ENCODE measurements at places on chromosomes 2 and 18.
A peak's percentile ranks its signal among the peaks of the same experiment; 100 is the strongest.

DNA sequence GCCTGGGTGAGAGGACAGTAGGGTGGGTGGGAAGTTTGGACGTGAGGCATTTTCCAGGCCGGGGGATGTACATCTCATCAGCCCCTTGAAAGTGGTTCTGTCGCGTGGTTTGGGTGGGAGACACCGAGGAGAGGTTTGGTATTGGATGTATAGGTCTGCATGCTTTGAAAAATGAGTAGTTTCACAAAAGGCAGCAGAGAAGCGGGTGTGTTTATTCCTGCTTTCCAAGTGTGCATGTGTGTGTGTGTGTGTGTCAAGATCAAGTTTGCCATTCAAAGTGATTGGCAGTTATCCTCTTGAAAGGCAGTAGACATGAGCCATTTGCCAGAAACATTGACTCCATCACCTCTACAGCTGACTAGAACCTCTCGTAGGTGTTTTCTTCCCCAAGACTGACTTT lies 423.1 kb upstream of the POU3F3 start:
- no peak for DNase-seq

DNA sequence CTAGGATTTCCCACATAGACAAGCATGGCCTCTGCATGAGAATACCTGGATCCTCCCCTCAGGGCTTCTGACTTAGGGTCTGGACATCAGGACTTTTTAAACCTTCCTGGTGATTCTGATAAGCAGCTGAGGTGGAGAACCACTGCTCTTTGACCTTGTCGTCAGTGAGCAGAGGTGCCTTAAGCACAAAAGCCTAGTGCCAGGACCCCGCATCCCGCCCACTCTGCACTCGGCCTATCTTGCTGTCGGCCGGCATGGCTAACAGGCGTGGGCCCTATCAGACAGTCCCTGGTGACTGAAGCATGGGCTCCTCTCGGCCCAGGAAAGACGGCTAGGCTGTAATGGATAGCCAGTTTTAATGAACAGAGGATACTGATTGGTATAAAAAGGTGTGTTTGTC lies 6.2 kb downstream of the ANKRD23 start:
- DNase-seq, result no peak

GRCh38 chr2:179842498-179843153 lies 18.8 kb downstream of the ZNF385B start:
- no peak for DNase-seq

- DNase-seq, result peak; percentile 27
These were observed 80.9 kb downstream of the NABP1 start for GRCh38 chr2:191758518-191759507.

- DNase-seq, result no peak
These were observed 89.0 kb downstream of the UGGT1 start for GRCh38 chr2:128180031-128180430.

GRCh38 chr2:86788881-86789686 lies 1.6 kb downstream of the CD8A start:
- DNase-seq, result no peak

DNA sequence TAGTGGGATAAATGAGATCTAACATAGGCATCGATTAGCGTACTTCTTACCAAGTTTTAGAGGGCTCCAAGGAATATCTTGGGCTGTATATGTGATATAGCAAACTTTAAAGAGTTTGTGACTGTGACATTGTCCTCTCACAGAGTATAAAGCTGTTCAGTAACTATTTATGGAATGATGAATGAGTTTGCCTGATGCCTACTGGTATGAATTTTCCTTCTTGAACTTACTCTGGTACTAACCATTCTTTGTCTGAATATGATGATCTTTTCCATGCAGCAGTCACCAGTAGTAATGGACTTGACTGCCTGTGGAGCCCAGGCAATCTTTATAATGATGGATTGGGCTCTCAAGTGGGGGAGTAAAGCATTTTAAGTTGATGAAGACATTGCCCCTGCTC lies 120.5 kb downstream of the PARD3B start:
- no peak for DNase-seq

GRCh38 chr2:42167458-42167857 lies 1.7 kb upstream of the EML4 start:
- no peak for DNase-seq

DNA sequence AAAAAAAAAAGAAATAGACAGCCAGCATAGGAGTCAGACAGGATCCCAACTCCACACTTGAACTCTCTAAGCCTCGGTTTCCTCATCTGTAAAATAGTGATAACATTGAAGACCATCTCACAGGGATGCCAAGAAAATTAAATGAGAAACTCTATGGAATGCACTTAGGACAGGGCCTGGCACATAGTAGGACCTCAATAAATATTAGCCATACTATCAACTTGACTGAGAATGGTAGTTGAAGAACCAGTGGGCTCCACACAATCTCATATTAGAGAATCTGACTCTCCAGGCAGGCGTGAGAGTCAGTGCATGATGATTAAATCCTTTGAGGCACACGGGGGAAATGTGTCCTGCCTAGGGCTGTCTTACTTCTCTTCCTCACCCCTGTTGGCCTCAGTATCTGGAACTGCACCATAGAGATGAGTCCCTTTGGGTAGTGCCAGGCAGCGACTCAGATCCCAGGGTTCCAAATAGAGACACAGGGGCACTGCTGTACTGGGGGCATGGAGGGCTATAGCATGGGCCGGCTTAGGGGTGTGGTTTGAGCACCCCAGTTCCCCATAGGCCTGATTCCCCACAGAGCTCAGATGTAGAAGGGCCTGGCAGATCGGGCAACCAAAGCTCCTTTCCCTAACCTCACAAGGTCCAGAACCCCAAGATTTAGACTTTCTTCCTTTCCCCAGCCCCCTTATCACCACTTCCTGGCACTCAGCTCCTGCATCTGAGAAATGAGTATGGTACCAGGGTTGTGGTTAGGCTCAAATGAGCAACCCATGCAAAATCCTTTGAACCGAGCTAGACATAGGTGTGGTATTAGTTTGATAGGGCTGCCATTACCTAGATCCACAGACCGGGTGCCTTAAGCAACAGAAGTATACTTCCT lies 51.3 kb upstream of the CAB39 start:
- DNase-seq, result no peak

- no peak for DNase-seq
These were observed 16.0 kb upstream of the CNDP2 start for GRCh38 chr18:74480149-74480651.

DNA sequence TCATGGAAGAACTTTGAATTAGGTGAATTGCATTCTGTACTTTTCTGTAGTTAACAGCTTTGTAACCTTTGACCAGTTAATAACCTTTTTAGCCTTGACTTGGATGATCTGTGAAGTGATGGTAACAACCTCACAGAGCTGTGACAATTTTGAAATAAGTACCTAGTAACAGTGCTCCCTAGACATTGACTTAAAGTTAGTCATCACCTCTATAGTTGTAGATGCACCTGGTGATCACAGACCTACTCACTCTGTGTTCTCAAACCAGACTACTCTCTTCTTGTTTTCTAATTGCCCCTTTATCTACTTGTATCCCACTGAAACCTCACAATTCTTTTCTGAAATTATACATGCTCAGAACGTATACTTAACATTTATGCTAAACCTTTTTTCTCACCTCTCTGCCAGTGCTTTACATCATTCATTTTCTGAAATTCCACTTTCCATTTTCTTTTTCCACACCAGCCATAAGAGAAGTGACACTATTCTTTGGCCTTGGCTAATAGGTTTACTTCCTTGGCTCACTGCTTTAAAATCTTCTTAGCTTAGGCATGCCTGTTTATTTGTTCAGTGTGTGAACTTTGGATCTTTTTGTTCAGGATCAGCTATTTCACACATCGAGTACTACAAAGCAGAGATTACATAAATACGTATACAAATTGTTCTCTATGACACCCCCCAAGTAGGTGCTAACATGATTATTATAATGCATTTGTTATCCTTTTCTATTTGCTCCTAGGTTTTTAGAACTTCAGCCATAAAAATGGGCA lies 9.3 kb downstream of the YPEL5 start:
- no peak for DNase-seq

GRCh38 chr2:24530796-24531195 lies 39.7 kb downstream of the NCOA1 start:
- DNase-seq, result no peak

- DNase-seq, result no peak
These were observed 2.3 kb upstream of the HOXD10 start for GRCh38 chr2:176114120-176114929.

DNA sequence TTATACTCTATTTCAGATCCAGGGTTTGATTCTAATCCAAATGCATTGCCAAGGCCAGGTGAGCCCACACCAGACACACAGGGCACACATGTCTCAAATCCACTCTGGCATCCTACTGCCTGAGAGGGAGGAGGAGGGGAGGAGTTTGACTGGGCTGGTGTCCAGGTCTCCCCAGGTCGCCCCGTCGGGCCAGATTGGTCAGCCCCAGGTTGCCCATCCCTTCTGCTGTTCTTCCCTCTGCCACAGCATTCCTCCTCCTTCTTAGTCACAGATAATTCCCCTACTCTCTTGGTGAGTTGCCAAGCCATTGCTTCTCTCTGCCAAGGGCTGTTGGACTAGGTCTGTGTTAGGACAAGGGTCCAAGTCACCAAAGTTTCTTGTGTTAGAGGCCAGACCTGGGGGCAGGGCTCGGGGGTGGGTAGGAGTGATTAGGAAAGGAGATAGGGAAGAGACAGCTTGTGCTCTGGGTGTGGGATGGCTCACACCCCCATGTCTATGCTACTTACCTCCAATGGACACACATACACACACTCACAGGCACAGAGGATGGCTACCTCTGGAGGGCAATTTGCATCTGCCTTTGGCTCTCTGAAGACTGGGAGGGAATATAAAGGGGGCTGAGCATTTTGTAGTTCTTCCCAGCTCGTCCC lies 2.5 kb upstream of the EGR4 start:
- DNase-seq, result no peak

GRCh38 chr2:136628490-136628889 lies 136.9 kb upstream of the THSD7B start:
- DNase-seq, result no peak

DNA sequence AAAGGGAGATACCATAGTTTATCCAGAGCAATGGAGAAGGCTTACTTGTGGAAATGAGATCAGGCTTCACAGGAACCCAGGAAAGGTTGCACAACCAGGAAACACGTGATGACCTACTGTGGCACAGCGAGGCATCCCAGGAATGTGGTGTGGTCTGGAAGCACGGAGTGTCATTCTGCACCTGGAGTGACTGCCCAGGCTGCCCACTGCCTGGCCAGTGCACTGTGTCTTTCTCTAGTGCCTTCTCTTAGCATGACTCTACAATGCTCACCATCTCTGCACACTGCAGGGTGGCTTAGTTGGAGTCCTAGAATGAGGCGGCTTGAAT lies 48.9 kb downstream of the CHST9 start:
- no peak for DNase-seq

- no peak for DNase-seq
These were observed 125.9 kb downstream of the BCL2L11 start for GRCh38 chr2:111246620-111247061.

DNA sequence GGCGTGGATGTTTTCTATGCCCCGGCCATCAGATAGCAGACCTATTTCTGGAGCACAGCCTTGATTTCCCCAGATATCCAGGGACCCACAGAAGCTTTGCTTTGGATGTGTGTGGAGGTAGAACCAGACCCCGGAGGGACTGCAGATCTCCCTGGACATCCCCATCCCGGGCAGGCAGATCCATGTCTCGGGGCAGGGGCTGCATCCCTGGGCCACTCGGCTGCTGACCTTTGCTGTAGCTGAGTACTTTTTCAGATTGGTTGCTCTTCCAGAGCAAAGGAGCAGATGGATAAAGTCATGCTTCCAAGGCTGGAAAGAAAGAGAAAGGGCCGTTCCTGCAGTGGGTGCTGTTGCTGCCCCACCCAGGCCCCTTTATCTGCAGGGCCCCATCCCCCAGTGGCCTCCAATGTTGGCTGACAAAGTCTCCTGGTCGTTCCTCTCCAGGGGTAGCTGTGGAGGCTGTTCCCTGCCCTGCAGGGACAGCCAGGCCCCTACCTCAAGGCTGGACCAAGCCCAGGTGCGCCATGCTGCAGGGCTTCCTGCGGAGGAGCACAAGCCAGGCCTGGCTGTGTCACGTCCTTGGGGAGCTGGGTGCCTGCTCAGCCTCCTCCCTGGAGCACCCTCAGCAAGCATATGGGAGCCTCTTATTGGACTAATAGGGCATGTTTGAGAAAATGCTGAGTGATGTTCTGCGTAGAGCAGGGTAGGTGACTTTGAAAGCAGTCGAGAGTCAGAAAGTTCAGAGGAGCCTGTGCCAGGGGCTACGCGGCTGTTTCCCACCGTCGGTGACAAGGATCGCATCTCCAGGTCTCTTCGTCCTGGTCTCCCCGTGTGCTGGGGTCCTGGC lies 68.4 kb downstream of the TPO start:
- no peak for DNase-seq

DNA sequence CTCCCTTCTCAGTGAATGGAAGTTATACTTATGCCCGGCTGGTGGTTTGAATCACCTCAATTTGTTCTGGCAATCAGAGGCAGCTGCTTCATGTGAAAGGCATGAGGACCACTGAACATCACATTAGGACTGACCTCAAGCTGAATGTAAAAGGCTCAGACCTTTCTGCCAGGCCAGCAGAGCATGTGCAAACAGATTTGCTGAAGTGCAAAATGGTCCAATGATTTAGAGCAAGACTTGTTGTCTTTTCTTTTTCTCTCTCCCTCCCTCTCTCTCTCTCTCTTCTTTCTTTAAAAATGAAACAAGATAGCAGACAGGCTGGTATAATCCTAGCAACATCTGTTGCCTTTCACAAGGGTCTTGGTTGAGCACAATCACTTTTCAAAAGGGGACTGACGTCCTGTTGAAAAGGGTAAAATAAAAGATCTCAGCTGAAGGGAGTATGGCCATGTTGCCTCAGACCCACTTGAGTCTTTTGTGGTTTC lies 13.3 kb upstream of the CDH7 start:
- no peak for DNase-seq

DNA sequence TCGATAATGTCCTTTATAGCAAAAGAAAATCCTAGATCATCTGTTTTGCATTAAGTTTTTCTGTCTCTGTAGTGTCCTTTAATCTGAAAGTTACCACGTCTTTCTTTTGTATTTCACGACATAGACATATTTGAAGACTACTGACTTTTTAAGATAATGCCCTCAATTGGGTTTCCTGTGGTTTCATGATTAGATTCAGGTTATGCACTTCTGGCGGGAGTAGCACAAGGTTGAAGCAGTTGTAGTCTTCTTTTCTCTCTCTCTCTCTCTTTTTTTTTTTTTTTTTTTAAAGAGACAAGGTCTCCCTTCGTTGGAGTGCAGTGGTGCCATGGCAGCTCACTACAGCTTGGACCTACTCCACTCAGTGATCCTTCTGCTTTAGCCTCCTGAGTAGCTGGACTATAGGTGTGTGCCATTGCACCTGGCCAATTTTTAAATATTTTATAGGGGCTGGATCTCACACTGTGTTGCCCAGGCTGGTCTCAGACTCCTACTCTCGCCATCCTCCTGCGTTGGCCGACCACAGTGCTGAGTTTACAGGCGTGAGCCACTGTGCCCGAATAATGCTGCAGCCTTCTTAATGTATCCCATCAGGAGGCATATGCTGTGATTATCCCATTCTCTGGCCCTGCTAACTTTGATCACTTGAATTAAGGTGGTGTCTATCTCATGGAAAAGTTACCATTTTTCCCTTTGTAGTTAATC lies 3.9 kb downstream of the INPP4A start:
- DNase-seq, result no peak
